ENCODE measurements at places on chromosomes 11 and 22.

DNA sequence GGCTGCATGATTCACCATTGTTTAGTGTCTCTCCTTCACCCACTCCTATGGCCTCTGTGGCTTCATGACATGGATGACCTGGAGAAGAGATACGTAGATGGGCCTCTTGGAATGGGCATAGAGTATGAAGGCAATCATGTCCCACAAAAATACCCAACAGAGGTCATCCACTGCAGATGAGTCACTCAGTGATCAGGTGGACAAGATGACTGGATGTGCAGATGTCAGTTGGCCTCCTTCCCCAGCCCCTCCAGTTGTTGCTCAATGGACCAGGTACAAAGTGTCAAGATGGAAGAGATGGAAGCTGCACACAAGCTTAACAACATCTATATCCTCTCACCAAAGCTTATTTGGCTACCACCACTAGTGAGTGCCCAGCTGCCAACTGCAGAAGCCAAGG is 41.0 kb upstream of the CLPB start:
- no peak for DNase-seq

DNA sequence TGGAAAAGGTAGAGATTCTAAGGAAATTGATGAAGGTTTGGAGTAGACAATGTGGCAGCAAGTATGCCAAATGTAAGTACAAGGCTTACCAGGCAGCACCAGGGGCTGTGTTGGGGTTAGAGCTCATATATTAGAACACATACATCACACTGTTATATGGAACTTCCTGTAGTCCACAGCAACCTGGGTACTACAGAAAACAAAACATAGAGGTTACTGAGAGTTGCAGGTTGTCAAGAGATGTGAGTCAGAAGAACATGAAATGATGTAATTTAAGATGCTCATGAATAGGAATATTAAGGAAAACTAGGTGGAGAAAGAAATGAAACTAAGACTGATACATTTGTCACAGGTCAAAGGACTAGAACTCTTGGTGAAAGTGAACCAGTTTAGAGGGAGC is 22.0 kb downstream of the FAT3 start:
- no peak for DNase-seq

DNA sequence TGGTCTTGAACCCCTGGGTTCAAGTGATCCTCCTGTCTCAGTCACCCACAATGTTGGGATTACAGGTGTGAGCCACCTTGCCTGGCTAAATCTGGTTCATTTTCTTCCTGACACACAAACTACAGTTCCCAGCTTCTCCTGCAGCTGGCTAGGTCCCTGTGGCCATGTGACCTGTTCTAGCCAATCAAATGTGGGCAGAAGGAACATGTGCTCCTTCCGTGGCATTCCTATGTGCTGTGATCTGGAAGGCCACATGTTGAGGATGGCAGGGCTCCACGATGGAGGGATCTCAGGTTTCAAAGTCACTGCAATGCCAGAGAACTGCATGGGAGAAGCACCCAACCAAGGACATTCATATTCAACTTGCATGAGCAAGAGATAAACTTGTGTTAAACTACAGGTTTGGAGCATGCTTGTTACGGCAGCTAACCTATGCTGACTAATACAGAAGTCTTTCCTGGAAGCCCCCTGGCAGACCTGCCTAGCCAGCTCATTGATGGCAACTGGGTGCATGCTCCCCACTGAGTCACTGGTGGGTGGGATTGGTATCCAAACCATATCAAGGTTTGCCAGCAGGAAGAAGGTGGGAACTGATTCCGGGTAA is 86.0 kb downstream of the RPS6KA4 start:
- peak; percentile 40 for DNase-seq

DNA sequence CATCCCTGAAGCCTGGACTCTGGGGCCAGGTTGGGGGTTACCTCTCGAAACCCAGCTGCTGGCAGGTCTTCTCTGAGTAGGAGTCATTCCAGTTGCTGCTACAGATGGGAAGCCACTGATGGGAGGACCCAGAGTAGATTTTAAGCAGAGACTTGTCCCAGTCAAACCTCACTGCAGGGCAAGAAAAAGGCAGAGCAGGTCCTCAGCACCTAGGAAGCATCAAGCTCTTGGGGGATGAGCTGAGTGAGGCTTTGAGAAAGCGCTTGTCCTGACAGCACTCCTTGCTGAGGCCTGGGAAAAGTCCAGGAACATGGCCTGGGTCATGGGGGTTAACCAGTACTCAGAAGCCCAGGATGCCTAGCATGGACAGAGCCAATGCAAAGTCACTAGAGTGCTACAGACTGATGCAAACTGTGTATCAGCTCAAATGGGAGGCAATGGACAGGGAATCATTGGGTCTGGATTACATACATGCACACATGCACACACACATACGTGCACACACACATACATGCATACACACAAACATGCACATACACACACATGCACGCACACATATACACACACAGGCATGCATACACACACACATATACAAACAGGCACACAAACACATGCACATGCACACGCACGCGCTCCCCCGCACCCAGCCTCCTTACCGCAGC is 15.3 kb downstream of the TMPRSS13 start:
- DNase-seq, result no peak

DNA sequence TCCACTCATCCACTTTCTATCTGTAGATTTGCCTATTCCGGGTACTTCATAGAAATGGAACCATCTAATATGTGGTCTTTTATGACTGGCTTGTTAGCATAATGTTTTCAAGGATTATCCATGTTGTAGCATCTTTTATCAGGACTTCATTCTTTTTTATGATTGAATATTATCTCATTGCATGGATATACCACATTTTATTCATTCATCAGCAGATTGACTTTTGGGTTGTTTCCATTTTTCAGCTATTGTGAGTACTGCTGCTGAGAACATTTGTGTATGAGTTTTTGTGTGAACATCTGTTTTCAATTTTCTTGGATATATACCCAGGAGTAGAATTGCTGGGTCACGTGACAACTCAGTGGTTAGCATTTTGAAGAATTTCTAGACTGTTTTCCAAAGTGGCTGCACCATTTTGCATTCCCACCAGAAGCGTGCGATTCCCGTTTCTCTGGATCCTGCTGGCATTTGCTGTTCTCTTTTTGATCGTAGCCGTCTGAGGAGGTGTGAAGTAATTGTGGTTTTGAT is 8.9 kb downstream of the DERL3 start:
- peak; percentile 71 for DNase-seq

Data from tongue (tissue), 3 donors.